Stimulated activated CD4-positive, alpha-beta T cell treated with anti-CD3 and anti-CD28 coated beads, Interleukin-12 subunit alpha, Interleukin-12 subunit beta, amount 100 ng/mL, for 24 hours (primary cell): ENCODE measurements at places on chromosomes 4 and X.

GRCh38 chrX:52422884-52423283 is 54.1 kb downstream of the XAGE2 start:
- no peak for DNase-seq

- no peak for DNase-seq
Measured at GRCh38 chr4:164621886-164622521, 131.9 kb upstream of the SMIM31 start.

DNA sequence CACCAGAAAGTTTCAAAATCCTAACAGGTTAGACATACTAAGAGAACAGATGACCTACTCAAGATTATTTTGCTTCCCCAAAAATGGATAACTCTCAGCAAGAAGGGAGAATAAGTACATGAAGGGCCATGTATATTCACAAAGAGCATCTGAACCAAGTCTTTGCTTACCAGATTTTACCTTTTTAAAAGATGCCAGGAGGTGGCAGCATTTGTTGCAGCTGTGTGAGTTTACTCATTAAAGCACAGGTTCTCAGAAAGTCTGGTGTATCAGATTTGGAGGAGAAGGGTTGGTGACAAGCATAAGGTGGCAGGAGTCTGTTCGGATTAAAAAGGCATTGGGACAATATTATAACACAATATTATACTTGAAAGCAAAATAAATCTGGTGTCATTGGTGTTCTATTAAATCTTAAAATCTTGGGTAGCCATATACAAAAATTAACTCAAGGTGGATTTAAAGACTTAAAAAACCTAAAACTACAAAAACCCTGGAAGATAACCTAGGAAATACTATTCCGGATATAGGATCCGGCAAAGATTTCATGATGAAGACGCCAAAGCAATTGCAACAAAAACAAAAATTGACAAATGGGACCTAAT is 51.3 kb upstream of the NFKB1 start:
- DNase-seq = peak; percentile 18

DNA sequence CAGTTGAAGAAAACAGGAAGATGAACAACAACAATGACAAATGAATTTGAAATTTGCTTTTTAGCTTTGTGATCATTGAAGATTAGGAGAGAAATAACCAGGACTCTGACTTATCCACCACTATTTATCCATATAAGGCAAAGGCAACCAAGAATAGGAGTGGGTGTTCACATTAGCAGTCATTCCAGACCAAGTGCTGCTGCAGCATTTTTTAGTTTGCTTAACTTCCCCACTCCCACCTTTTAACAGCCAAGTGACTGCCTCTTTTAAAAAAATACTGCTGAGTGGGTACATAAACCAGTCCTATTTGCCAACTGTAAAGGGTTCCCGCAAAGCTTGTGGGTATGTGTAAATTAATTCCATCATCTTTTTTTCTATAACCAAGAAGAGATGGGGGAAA is 230.9 kb downstream of the IQCM start:
- DNase-seq = no peak

DNA sequence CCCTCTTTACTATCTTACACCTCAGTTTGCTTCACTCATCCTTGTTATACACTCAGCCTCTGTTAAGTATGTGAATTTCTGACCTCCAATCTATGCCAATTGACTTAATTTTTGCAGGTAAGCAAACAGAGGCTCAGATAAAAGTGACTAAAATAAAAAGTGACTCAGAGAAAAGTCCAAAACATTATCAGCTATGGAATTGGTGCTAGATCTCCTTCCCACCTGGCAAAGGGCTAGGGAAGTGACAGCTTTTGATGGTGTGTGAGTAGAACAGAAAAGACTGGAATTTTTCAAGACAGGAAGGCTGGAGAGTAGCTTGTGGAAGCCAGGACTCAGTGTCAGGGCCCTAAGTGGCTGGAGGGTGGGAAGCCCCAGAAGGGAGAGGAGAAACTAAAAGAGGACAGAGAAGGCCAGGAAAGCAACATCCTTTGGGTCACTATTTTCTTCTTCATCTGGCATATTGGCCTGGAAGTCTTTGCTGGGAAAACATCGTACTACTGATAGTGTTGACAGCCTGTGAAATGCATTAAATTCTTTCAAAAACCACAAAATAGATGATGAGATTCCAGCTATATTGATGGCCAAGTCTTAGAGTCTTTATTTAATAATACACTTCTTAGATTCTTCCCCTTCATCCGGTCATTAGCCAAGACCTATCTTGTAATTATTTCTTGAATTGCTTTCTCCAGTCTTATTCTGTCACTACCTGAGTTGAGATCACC is 392.8 kb downstream of the RAPGEF2 start:
- DNase-seq = no peak

GRCh38 chr4:6529021-6529420 is 46.0 kb upstream of the MAN2B2 start:
- no peak for DNase-seq

GRCh38 chrX:154123241-154124219 is 20.5 kb upstream of the OPN1LW start:
- no peak for DNase-seq

DNA sequence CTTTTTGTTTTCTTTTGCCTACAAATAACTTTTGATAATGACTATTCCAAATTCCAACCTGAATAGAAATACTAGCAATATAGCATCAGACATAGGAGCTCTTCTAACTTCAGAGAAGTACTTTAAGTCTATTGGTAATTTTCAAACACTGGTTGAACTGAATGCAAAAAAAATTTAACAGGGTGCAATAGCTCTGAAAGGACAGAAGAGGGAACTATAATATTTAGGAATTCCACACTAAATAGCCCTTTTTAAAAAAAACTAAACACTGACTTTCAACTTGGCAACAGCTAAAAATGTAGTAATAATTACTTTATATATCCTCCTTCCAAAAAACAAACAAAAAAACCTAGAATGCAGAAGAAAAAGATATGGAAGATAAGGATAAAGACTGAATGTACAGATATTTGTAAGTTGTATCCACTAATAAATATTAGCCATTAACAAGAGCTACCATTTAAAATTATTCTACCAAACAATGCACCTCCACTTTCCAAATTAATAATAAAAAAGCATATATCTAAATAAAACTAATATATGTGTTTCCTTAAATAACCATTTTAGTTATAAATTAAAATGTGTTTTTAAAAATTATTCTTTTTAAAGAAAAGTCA is 81.4 kb downstream of the FBXW7 start:
- no peak for DNase-seq

DNA sequence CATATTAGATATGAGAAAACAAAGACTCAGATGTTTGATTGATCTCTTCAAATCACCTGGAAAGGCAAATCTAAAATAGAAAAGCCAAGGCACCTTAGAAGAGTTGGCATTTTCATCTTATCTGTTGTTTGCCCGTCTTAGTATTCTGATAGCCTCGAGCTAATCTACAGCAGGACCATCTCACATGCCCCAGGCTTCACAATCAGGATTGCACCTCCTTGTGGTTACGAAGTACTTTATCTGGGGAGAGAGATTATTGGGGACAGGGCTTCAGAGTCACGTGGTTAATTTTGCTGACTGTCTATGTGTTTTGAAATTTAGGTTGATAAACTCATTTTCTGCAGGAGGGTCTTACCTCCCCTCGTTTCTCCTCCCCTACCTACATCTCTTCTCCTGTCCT is 313.1 kb upstream of the ANXA10 start:
- no peak for DNase-seq

GRCh38 chr4:61984260-61984909 is 784.3 kb downstream of the ADGRL3 start:
- no peak for DNase-seq

- DNase-seq = no peak
Measured at GRCh38 chr4:113442826-113443225, 318.7 kb downstream of the CAMK2D start.
